Activated CD8-positive, alpha-beta T cell treated with anti-CD3 and anti-CD28 coated beads, Interleukin-2, amount 10 ng/mL, durations not matched to agents 7 days and 5 days (primary cell): ENCODE measurements at places on chromosomes 5 and 9. TPM values are rescaled to one million over a fixed set of nuclear protein-coding genes. Genes with fewer than 3 reads are reported as not detected.

The SLC25A2 gene
- total RNA-seq, result 0.39 TPM

The SHOC1 gene
- total RNA-seq, result not detected

The PCDHA9 gene
- not detected for total RNA-seq

The RNF180 gene
- not detected for total RNA-seq

The ABITRAM gene
- total RNA-seq, result 9.2 TPM

GRCh38 chr5:150258130-150258529 is 31.4 kb downstream of the CAMK2A start:
- H3K36me3 ChIP-seq, result no peaks in the 10 kb centered on the region
- no peak overlapping the region for H3K27ac ChIP-seq
- no peak overlapping the region for H3K4me3 ChIP-seq

GRCh38 chr5:173826086-173826427 is 62.1 kb upstream of the CPEB4 start:
- peaks cover 13% of the 10 kb centered on the region for H3K4me1 ChIP-seq
- no peak overlapping the region for H3K4me3 ChIP-seq
- H3K36me3 ChIP-seq, result no peaks in the 10 kb centered on the region

- no peak overlapping the region for H3K27ac ChIP-seq
- H3K36me3 ChIP-seq, result peaks cover 32% of the 10 kb centered on the region
- H3K4me3 ChIP-seq, result no peak overlapping the region
- H3K27me3 ChIP-seq, result no peaks in the 10 kb centered on the region
Measured at GRCh38 chr5:133106761-133107572, 55.2 kb downstream of the HSPA4 start.

GRCh38 chr5:55110217-55110616 is 7.8 kb downstream of the GZMA start:
- H3K4me3 ChIP-seq, result no peak overlapping the region
- peaks cover 51% of the 10 kb centered on the region for H3K4me1 ChIP-seq
- H3K36me3 ChIP-seq, result peaks cover 59% of the 10 kb centered on the region
- H3K27me3 ChIP-seq, result peaks cover 2% of the 10 kb centered on the region
- DNase-seq, result no peak

DNA sequence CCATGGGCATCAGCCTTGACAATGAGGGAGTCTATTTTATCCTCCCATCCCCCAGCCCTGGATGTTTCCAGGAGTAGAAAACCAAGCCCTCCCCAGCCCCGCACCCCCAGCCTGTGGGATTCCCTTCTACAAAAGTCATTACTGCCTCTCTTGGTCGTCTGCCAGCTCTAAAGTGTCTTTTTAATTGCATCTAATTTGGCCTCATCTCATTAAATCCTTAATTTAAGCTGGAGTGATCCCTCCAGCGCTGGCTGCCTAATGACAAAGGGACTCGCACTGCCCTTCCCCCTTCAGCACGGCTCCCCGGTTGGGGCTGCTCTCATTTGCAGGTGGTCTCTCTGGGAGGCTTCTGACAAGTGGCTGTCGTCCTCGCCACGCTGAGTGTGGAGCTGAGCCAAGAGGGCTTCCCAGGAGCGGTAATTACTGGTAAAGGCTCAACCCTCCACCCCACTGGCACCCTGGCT is 107.9 kb upstream of the ALDH1B1 start:
- H3K4me3 ChIP-seq, result no peak overlapping the region
- H3K4me1 ChIP-seq, result peaks cover 11% of the 10 kb centered on the region
- H3K27me3 ChIP-seq, result peaks cover 8% of the 10 kb centered on the region

GRCh38 chr9:105425816-105426433 is 21.9 kb upstream of the FSD1L start:
- H3K4me1 ChIP-seq, result no peaks in the 10 kb centered on the region
- no peak for DNase-seq
- no peak overlapping the region for H3K27ac ChIP-seq
- no peak overlapping the region for H3K4me3 ChIP-seq
- H3K27me3 ChIP-seq, result peaks cover 15% of the 10 kb centered on the region
- no peaks in the 10 kb centered on the region for H3K36me3 ChIP-seq

DNA sequence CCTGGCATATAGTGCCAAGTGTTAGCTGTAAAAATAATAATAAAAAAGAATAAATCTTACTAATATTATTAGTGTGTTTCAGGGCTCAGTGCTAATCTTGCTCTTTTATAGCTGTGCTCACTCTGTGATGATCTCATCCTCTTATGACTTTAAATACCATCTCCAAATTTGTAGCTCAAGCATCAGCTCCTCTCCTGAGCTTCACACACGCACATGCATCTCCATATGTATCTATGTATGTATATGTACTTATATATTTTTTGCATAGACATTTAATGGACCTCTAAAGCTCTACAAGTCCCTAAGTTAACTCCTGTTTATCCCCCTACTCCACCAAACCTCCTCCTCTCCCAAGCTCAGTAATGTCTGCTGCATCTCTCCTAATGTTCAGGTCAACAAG is 170.8 kb upstream of the NR3C1 start:
- H3K4me1 ChIP-seq, result no peaks in the 10 kb centered on the region
- DNase-seq, result no peak
- H3K4me3 ChIP-seq, result no peak overlapping the region
- peaks cover 10% of the 10 kb centered on the region for H3K27me3 ChIP-seq
- H3K36me3 ChIP-seq, result no peaks in the 10 kb centered on the region
- no peak overlapping the region for H3K27ac ChIP-seq

DNA sequence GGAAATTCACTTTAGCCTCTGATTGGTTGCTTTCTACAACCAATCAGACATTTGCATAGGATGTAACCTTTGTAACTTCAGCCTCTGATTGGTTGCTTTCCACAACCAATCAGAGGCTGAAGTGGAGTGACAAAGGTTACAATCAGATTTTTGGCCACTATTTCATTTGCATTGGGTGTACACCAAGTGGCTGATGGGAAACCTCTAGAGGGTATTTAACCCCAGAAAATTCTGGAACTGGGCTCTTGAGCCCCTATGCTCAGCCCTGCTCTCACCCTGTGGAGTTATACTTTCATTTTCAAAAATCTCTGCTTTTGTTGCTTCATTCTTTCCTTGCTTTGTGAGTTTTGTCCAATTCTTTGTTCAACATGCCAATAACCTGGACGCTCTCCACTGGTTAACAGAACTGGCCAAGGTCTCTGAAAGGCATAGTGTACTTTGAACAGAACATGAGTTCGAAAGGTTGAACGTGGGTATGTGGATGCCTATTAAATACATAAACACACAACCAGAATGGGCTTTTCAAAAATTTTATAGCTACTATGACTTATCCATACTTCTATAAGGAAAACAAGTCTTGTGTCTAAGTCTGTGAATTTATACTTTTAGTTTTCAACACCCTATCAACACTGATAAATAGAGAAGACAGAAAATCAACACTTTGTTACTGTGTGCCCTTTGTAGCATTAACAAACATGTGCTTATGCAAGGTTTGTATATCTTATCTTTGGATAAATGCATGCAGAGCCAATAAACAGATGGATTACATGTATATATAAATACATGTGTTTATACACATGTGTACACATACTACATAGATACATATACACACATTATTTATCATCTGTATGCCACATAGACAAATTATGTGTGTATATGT is 568.1 kb downstream of the CTNND2 start:
- no peak overlapping the region for H3K4me3 ChIP-seq
- no peaks in the 10 kb centered on the region for H3K4me1 ChIP-seq
- no peaks in the 10 kb centered on the region for H3K27me3 ChIP-seq

GRCh38 chr9:79325501-79325900 is 246.3 kb upstream of the TLE4 start:
- no peaks in the 10 kb centered on the region for H3K4me1 ChIP-seq
- DNase-seq, result no peak
- H3K27me3 ChIP-seq, result no peaks in the 10 kb centered on the region
- no peaks in the 10 kb centered on the region for H3K36me3 ChIP-seq

GRCh38 chr5:132419502-132420468 is 50.3 kb downstream of the SLC22A5 start:
- H3K4me3 ChIP-seq, result peak overlapping the region; percentile 69
- H3K27ac ChIP-seq, result peak overlapping the region; percentile 91
- H3K36me3 ChIP-seq, result peaks cover 75% of the 10 kb centered on the region
- peaks cover 95% of the 10 kb centered on the region for H3K4me1 ChIP-seq
- H3K27me3 ChIP-seq, result no peaks in the 10 kb centered on the region
- peak; percentile 76 for DNase-seq

DNA sequence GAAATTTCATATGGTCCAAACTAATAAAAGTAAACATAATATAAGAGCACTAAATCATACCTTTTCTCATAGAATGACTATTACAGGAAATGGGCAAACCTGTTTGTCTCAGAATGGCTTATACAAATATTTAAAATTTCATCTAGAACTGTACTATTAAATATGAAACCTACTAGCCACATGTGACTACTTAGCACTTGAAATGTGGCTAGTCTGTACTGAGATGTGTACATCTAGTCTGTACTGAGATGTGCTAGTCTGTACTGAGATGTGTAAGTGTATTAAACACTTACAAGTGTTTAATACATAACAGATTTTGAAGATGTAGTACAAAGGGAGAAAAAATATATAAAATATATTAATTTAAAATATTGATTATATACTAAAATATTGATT is 22.4 kb downstream of the ABITRAM start:
- no peaks in the 10 kb centered on the region for H3K4me1 ChIP-seq
- no peaks in the 10 kb centered on the region for H3K27me3 ChIP-seq
- no peak overlapping the region for H3K4me3 ChIP-seq
- DNase-seq, result no peak
- H3K36me3 ChIP-seq, result no peaks in the 10 kb centered on the region
- H3K27ac ChIP-seq, result no peak overlapping the region

GRCh38 chr9:101579711-101580545 is 14.8 kb downstream of the PPP3R2 start:
- H3K36me3 ChIP-seq, result no peaks in the 10 kb centered on the region
- no peaks in the 10 kb centered on the region for H3K27me3 ChIP-seq
- DNase-seq, result no peak
- no peaks in the 10 kb centered on the region for H3K4me1 ChIP-seq
- no peak overlapping the region for H3K4me3 ChIP-seq

DNA sequence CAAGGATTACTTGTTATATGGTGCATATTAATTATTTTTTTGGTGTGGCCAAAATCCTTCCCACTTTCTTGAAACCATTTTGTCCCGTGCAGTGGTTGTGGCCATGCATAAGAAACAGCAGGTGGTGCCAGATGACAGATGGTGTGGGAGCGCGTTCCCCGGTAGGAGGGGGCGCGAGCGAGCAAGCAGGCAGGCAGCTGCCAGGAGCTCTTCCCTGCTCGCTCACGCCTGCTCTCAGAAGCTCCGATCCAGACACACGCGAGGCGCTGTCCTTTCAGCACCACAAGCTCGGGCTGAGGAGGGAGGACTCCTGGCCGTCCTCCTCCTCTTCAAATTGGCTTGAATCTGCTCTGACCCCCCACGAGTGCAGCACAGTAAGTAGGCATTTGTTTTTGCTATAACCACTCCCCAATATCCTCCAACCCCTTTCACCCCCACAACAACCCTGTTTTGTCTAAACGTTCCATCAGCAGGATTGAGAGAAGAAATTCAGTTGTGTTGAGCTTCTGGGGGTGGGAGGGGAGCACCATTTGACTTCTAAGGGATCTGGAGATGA is at the start of gene NSG2:
TSS of gene NSG2 (plus strand) at position 237 of the 556 bp plus-strand sequence. CDS start 1,050 bp downstream, outside the sequence.
- H3K27ac ChIP-seq, result no peak within 1 kb of the TSS
- H3K4me1 ChIP-seq, result no peaks in the 10 kb centered on the region
- peaks cover 7% of the 10 kb centered on the region for H3K27me3 ChIP-seq
- peak; percentile 60 for DNase-seq
- H3K4me3 ChIP-seq, result no peak within 1 kb of the TSS

DNA sequence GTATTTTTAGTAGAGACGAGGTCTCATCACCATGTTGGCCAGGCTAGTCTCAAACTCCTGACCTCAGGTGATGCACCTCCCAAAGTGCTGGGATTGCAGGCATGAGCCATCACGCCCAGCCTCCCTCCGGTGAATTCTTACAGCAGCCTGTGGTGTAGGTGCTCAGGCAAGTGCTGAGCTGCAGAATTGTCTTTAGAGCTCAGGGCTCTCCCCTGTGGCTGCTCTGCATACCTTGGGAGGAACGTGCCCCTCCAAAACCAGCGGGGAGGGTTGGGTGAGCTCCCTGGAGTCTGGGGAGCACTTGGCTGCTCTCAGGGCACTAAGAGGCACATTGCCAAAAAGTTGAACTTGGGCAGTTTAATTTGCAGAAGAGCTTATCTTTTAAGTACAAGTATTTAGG is 29.4 kb downstream of the SECISBP2 start:
- H3K4me1 ChIP-seq, result peaks cover 11% of the 10 kb centered on the region
- H3K27ac ChIP-seq, result no peak overlapping the region

GRCh38 chr9:74762950-74763349 is 124.8 kb downstream of the TRPM6 start:
- no peak overlapping the region for H3K4me3 ChIP-seq
- peaks cover 3% of the 10 kb centered on the region for H3K27me3 ChIP-seq
- no peaks in the 10 kb centered on the region for H3K4me1 ChIP-seq
- DNase-seq, result no peak
- no peaks in the 10 kb centered on the region for H3K36me3 ChIP-seq
- H3K27ac ChIP-seq, result no peak overlapping the region

DNA sequence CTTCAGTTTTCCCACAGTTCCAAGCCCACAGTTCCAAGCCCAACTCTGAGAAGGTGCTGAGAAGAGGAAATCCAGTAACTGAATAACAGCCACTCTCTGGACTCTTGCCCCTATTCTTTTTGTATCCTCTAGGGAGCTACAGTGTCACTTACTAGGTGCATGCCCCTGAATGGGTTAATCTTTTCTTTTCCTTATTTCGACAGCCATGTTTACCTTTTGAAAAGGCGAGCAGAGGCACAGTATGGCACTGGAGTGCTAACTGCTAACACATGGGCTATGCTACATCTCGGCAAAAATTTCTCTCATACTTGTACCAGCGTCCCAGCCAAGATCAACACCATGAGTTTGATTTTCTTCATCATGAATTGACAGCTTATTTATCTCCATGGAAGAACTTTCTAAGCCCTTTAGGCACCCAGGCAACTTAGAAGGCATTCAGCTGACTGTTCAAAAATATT is 222.6 kb downstream of the EBF1 start:
- H3K4me1 ChIP-seq, result peaks cover 13% of the 10 kb centered on the region
- H3K27me3 ChIP-seq, result no peaks in the 10 kb centered on the region
- no peak overlapping the region for H3K4me3 ChIP-seq
- DNase-seq, result no peak
- no peak overlapping the region for H3K27ac ChIP-seq

- H3K4me1 ChIP-seq, result peaks cover 25% of the 10 kb centered on the region
- H3K36me3 ChIP-seq, result peaks cover 6% of the 10 kb centered on the region
- H3K27me3 ChIP-seq, result no peaks in the 10 kb centered on the region
Measured at GRCh38 chr5:80409367-80409966, 1.6 kb downstream of the ZFYVE16 start.

DNA sequence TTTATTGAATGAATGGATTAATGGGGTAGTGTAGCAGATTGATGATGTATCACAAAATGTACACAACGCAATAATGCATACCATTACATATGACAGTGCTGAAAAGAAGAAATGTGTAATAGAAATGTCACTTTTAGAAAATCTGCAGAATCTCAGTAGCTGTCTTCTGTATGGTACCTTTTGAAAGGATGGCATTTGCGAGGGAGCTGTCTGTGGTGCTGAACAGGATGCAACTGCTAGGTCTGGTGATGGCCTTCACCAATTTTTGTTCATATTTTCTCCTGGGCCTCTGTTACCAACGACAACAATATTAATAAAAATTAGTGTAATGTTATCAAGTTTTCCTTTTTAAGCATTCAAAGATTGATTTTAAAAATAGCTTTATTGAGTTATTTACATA is 36.2 kb upstream of the OTULIN start:
- H3K27ac ChIP-seq, result no peak overlapping the region
- no peaks in the 10 kb centered on the region for H3K27me3 ChIP-seq
- peak; percentile 82 for DNase-seq
- no peaks in the 10 kb centered on the region for H3K4me1 ChIP-seq
- H3K4me3 ChIP-seq, result no peak overlapping the region
- peaks cover 12% of the 10 kb centered on the region for H3K36me3 ChIP-seq

GRCh38 chr5:94645053-94645452 is 26.6 kb downstream of the SLF1 start:
- no peak overlapping the region for H3K4me3 ChIP-seq
- H3K4me1 ChIP-seq, result no peaks in the 10 kb centered on the region
- DNase-seq, result no peak
- H3K36me3 ChIP-seq, result peaks cover 56% of the 10 kb centered on the region
